ENCODE measurements at places on chromosomes 4 and X. TPM values are rescaled to one million over a fixed set of nuclear protein-coding genes. Genes with fewer than 3 reads are reported as not detected.

The CTAG2 gene
- total RNA-seq, result not detected

The MEPE gene
- not detected for total RNA-seq

The ODAM gene
- not detected for total RNA-seq

GRCh38 chrX:106897259-106897658, 5.9 kb downstream of the RIPPLY1 start:
- no peak overlapping the region for H3K27ac ChIP-seq
- H3K4me1 ChIP-seq, result no peaks in the 10 kb centered on the region
- no peaks in the 10 kb centered on the region for H3K27me3 ChIP-seq
- no peak for DNase-seq
- H3K36me3 ChIP-seq, result no peaks in the 10 kb centered on the region
- no peak overlapping the region for H3K4me3 ChIP-seq

GRCh38 chr4:41487868-41488440, 50.0 kb upstream of the LIMCH1 start:
- H3K27me3 ChIP-seq, result no peaks in the 10 kb centered on the region
- H3K4me1 ChIP-seq, result no peaks in the 10 kb centered on the region
- H3K4me3 ChIP-seq, result no peak overlapping the region

DNA sequence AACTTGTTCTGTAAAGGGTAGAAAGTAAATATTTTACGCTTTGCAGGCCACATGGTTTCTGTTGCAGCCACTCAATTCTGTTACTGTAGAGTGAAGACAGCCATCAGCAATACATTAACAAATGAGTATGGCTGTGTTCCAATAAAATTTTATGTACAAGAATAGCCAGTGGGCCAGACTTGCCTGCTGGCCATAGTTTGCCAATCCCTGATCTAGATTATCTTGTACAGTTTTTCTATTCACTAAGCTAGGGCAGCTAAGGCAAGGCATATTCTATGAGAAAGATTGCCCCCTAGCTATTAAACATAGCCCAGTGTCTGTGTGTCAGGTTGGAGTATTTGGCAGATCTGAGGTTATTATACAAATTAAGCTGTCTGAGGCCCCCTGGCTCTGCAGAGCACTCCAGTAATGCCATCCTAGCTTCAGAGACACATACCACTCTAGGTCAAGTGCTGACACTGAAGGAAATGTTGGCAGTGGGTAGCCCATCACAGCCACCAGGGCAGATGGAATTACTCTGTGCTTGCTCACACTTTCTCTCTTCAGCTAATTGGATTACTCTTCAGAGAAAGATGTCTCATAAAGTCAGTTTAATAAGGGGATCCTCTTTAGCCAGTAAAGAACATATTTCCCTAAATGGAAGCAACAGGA, 40.7 kb downstream of the MTTP start:
- no peak for DNase-seq
- no peaks in the 10 kb centered on the region for H3K4me1 ChIP-seq
- H3K4me3 ChIP-seq, result no peak overlapping the region
- no peak overlapping the region for H3K27ac ChIP-seq
- H3K36me3 ChIP-seq, result no peaks in the 10 kb centered on the region

DNA sequence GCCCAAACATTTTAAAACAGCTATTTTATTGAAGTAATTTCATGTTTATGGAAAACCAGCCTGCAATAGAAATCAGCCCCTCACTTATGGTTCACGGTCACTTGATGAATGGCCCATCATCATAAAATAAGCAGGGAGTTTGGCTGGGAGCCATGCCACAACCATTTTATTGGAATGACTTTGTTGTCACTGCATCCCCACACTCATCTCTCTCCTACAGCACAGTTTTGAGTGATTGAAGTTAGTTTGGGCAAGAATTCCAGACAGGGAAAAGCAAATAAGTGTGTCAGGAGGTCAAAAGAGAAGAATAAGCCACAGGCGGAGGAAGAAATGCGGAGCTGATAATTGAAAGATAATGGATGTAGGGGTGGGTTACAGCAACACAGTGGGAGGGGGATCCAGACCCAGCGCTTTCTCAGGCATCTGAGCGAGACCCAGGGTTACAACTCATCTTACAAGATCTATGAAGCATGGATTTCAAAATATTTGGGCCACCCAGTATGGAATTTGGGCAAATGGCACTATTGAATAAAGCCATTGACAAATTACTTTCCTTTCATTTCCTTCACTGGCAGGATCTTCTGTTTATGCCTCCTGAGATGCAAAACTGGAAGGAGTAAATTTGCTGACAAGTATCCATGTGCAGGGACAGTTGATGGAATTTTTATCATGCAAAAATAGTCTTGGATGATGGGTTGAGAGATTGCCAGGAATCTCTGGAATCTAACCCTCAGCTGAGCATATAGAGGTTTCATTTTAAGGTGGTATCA, 100.8 kb downstream of the SHROOM3 start:
- DNase-seq, result no peak
- H3K4me1 ChIP-seq, result no peaks in the 10 kb centered on the region
- no peak overlapping the region for H3K4me3 ChIP-seq
- no peaks in the 10 kb centered on the region for H3K27me3 ChIP-seq

DNA sequence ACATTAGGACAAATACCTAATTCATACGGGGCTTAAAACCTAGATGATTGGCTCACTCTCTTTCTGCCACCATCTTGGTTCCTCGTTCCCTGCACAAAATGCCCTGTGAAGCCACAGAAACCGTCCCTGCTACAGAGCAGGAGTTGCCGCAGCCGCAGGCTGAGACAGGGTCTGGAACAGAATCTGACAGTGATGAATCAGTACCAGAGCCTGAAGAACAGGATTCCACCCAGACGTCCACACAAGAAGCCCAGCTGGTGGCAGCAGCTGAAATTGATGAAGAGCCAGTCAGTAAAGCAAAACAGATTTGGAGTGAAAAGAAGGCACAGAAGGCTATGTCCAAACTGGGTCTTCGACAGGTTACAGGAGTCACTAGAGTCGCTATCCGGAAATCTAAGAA, 34.3 kb downstream of the TRIM61 start:
- H3K27ac ChIP-seq, result no peak overlapping the region
- no peaks in the 10 kb centered on the region for H3K4me1 ChIP-seq
- H3K4me3 ChIP-seq, result no peak overlapping the region
- no peak for DNase-seq
- H3K36me3 ChIP-seq, result no peaks in the 10 kb centered on the region

GRCh38 chrX:120727452-120727851, 97.6 kb upstream of the C1GALT1C1 start:
- no peak for DNase-seq
- H3K4me3 ChIP-seq, result no peak overlapping the region
- H3K27ac ChIP-seq, result no peak overlapping the region
- no peaks in the 10 kb centered on the region for H3K4me1 ChIP-seq

GRCh38 chr4:6546681-6547447, 28.1 kb upstream of the MAN2B2 start:
- no peaks in the 10 kb centered on the region for H3K4me1 ChIP-seq
- no peaks in the 10 kb centered on the region for H3K36me3 ChIP-seq
- H3K4me3 ChIP-seq, result no peak overlapping the region

DNA sequence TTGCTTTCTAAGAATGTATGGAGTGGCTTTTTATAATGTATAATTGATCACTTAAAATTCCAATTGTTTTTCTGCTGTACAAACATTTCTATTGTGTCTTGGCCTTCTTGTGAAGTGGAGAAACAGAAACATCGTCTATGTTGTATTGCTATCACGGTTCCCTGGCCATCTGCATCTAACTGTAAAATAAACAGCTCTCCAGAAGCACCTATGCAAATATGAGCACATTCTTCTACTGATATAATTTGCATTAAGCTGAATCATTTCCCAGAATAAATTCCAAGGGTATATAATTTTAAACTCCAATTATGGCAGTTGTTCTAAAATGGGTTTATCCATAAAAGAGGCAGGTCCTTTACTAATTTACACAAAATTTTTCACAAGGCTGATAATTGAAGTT, 261.6 kb upstream of the STS start:
- no peaks in the 10 kb centered on the region for H3K36me3 ChIP-seq
- DNase-seq, result no peak
- no peaks in the 10 kb centered on the region for H3K4me1 ChIP-seq
- no peaks in the 10 kb centered on the region for H3K27me3 ChIP-seq

DNA sequence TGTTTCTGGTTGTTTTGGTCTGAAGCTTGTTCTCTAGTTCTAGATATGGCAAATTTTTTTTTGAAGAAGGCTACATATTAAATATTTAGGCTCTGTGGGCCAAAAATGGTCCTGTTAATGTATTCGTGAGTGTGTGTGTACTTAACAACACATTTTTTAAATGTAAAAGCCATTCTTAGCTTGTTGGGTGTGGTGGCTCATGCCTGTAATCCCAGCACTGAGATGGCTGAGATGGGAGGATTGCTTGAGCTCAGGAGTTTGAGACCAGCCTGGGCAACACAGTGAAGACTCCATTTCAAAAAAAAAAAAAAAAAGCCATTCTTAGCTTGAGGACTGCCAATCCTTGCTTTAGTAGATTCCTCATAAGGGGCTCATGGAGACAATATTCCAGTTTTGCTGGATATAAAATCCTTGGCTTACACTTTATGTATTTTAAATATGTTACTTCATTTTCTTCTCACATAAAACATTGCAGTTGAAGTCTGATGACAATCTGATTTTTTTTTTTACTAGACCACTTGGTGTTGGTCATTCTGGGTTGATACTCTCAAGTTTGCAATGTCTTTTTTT, 23.4 kb downstream of the NOCT start:
- no peak overlapping the region for H3K27ac ChIP-seq
- H3K36me3 ChIP-seq, result no peaks in the 10 kb centered on the region
- no peaks in the 10 kb centered on the region for H3K27me3 ChIP-seq
- H3K4me3 ChIP-seq, result no peak overlapping the region
- no peak for DNase-seq

DNA sequence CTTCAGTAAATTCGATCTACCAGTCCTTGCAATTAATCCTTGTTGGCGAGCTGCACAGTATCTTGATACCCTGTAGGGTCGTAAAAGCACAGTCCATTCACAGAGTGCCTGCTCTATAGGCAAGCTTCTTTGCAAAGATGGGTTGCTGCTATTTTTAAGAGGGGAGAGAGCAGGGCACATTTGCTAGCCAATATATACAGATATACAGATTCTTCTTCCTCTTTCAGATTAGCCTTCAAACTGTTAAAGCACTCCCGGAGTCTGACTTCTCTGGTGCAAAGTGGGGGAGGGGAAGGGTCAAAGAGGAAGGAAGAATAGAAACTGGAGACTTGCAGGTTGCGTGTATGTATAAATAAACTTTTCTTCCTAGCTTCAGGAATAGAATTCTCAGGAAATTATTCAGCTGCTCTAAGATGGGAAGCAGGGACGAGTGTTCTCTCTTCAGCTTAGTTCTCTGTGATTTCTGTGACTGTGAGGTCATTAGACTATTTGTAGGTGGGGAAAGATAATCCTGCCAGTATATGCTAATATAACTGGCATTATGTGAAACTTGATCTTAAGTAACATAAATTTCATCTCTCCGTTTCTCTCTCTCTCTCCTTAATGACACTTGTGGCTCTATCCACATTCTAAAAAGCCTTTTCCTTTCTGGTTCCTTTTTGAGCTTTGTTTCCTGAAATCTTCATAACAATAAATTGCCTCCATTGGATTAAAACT, at the start of gene CYSLTR1:
Gene CYSLTR1 (minus strand): TSS at position 242 of the 717 bp plus-strand sequence. CDS start 53,865 bp downstream, outside the sequence.
- H3K4me1 ChIP-seq, result no peaks in the 10 kb centered on the region
- no peaks in the 10 kb centered on the region for H3K27me3 ChIP-seq
- H3K36me3 ChIP-seq, result no peaks in the 10 kb centered on the region

Data from ovary (tissue), 10 donors.